ENCODE measurements at places on chromosomes 2 and 18. TPM values are rescaled to one million over a fixed set of nuclear protein-coding genes. Genes with fewer than 3 reads are reported as not detected.

The LRP1B gene
- 71.4 TPM for total RNA-seq

The CHST9 gene
- 3.1 TPM for total RNA-seq

The L3MBTL4 gene
- 20.4 TPM for total RNA-seq

The PTPRN gene
- total RNA-seq: 32.6 TPM

The TMEM17 gene
- 6.4 TPM for total RNA-seq

The MPP4 gene
- 0.31 TPM for total RNA-seq
